ENCODE measurements at places on chromosomes 6 and 20.

DNA sequence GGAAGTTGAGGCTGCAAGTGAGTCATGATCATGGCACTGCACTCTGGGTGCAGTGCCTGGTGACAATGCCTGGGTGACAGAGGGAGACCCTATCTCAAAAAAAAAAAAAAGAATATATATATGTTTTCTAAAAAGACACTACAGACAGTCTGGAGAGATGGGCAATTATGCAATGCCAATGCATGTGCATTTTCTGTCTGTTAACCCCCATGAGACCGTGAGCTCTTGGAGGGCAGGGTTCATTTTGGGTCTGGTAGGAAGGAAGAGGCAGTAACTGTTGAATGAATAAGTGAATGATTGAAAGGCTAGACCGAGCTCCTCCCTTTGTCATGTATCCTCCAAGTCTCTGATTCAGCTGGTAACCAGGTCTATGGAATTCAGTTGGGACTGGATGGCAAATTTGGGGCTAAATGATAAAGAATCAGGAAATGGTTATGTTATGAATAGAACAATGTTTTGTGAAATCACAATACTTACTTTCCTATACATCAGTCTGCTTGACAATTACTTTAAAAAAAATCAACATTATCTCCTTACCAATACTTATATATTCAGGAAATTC lies 5.6 kb upstream of the BLCAP start:
- no peak for DNase-seq

DNA sequence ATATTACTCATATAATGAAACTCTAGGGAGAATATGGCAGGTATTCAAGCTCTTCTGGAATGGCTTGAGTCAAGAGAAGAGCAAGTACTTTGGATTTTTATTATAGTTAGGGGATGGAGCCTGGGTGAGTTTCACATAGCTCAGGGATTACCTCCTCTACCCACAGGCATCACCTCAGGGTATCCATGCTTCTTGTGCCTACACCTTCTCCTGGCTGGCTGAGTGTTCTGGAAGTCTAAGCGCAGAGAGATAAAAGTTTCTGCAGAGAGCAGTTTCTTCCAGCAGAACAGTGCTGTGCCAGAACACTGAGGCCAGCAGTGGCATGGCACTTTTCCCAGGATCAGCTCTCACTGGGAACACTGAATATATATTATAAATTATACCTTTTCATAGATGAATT lies 199.7 kb upstream of the KCNQ5 start:
- no peak for DNase-seq

GRCh38 chr6:111804627-111805235 lies 68.5 kb downstream of the FYN start:
- peak; percentile 22 for DNase-seq

GRCh38 chr6:38501931-38502330 lies 137.8 kb downstream of the BTBD9 start:
- DNase-seq, result no peak

DNA sequence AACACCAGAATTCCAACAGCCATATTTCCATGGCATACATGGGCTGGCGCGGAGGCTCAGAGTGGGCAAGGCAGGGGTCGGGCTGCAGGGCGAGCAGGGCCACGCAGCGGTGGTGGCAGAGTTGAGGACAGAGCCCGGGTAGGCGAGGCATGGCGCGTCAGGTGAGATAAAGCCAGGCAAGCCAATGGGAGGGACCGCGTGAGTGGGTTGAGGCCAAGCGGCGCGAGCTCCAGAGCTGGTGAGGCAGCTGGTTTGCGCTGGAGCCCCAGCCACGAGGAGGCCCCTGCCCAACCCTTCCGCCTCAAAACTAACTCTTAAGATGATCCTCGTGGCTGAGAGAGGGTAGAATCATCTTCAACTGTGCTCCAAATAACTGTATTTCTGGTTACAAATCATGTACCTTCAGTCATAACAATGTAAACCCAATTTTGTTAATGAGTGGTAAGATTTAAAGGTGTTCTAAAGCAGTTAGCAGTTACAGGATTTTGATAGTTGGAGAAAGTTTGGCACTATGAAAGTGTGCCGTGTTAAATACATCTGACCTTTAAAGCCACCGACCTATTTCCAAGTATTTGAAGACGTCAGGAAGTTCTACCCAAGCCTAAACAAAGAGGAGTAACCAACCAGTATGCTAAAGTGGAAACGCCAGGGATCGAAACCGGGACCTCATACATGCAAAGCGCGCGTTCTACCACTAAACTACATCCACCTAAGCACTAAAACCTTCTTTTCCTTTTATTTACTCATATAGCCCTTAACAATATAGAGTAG lies 107.9 kb downstream of the GPX5 start:
- DNase-seq, result no peak

- no peak for DNase-seq
Observed at GRCh38 chr6:170294298-170294730, 3.4 kb upstream of the DLL1 start.
